Suppressor macrophage treated with lipopolysaccharide for 4 hours (primary cell): ENCODE measurements at places on chromosomes 16 and 17.

DNA sequence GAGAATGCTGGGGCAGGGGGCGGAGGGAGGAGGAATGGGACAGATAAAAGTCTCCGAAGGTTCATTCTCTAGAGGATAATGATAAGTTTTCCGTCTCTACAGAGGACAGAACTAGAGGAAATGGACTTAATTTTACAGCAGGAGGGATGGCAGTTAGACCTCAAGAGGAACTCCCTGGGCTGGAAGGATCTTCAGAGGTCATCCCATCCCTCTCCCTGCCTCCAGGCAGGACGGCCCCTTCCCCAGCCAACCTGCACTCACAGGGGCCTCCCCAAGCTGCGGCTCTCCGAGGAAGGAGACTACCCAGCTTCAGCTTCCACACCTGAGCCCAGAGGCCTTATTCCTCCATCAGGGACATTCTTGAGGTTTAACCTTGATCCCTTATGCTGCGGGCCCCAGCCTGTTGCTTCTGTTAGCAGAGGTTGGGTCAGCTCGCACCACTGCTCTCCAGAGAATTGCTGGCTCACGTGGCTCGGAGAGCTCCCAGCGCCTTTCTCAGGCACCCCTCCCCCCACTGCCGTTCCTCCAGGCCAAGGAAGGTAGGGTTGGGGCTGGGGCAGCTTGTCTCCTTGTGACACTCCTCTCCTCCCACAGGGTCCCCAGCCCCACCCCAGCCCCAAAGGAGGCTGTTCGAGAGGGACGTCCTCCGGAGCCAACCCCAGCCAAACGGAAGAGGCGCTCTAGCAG is 8.5 kb downstream of the ELOB start:
- DNase-seq: no peak

DNA sequence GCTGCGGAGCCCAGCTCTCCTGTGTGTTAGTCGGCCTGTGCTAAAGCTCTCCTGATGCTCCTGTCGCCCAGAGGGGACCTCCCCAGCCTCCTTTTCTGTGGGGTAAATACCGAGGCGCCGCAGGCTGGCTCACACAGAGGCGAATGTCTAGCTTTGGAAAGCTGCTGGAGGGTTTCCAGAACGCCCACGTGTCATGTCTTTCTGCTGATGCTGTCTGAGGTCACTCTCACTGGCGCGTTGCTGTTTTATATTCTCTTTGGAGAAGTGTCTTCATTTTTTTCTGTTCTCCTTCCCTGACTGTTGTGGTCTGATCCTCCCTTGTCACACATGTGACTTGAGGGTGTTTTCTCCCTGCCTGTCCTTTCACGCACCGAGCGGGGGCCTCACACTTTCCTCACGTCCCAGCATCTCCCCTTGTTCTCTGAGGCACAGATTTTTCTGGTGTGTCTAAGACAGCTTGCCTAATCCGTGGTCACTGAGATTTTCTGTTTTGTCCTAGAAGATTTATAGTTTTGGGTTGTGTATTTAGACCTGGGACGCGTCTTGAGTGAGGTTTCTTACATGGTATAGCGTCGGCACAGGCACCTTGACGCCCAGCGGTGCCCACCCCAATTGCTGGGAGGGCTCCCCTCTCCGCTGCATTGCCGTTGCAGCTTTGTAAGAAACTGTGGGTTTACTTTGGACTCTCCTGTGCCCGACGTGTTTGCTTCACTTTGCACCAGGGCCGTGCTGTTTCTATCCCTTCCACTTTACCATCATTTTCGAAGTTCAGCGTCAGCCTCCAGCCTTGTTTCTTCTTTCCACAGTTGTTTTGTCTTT is 92.1 kb upstream of the ZNF750 start:
- peak; percentile 61 for DNase-seq

GRCh38 chr16:27430923-27431484 is 29.0 kb downstream of the IL21R start:
- DNase-seq: peak; percentile 83

DNA sequence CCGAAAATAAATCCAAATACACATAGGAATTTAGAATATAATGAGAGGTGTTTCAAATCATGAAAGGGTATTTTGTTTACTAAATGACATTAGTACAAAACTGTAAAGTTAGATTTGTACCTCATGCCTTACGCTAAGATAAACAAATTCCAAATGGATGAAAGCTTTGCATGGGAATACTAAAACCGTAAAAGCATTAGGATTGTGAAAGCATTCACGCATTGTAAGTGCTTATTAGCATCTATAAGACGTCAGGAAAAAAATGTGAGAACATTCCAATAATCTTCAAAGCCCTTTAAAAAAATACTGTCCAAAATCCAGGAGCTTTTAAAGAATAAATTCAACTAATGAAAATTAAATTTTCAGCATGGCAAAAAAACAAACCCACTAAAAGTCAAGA is 24.8 kb upstream of the ALOX15 start:
- DNase-seq: no peak

- DNase-seq: no peak
Observed at GRCh38 chr17:57811638-57812280, 38.1 kb downstream of the MRPS23 start.
